Stimulated activated CD4-positive, alpha-beta T cell treated with anti-CD3 and anti-CD28 coated beads, Interleukin-1b, Interleukin-23, amount 100 ng/mL, for 1 hour (primary cell): ENCODE measurements at places on chromosomes 7 and 10.

DNA sequence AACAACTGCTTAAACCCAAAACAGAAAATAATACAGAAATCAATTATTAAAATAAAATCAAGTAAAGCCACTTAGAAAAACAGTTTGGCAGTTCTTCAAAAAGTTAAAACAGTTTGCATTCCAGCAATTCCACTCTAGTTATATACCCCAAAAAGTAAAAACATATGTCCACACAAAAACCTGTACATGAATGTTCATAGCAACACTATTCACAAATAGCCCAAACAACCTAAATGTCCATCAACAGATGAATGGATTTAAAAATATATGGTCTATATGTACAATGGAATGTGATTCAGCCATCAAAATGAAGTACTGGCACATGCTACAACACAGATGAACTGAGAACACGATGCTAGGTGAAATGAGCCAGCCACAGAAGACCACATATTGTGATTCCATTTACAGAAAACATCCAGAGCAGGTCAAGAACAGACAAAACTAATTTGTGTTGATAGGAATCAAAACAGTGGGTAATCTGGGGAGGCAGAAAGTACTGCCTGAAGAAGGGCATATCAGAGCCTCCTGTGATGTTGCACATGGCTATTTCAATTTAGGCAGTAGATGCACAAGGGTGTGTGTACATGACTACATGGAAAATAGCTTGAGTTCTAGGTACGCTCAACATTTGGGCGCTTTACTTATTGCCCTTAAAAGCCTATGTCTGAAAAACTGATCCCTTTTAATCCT lies 66.3 kb downstream of the CYTH3 start:
- no peak for DNase-seq

DNA sequence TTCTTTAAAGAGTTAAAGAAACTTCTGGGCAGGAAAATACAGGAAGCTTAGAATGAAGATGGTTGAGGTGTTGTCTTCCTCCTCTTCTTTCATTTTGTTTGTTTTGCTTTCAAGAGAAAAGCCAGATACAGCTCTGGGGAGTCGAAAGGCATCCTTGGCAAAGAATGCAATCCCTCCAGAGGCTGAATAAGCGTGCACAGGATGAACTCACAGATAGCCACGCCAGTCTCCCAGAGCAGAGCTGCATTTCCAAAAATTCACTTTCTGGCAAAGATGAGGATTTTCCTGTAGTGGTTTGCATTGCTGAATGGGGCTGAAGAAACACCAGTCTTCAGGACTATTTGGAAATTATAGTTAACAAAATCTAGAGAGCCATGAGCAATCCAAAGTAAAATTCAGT lies 336.4 kb downstream of the NRG3 start:
- no peak for DNase-seq

DNA sequence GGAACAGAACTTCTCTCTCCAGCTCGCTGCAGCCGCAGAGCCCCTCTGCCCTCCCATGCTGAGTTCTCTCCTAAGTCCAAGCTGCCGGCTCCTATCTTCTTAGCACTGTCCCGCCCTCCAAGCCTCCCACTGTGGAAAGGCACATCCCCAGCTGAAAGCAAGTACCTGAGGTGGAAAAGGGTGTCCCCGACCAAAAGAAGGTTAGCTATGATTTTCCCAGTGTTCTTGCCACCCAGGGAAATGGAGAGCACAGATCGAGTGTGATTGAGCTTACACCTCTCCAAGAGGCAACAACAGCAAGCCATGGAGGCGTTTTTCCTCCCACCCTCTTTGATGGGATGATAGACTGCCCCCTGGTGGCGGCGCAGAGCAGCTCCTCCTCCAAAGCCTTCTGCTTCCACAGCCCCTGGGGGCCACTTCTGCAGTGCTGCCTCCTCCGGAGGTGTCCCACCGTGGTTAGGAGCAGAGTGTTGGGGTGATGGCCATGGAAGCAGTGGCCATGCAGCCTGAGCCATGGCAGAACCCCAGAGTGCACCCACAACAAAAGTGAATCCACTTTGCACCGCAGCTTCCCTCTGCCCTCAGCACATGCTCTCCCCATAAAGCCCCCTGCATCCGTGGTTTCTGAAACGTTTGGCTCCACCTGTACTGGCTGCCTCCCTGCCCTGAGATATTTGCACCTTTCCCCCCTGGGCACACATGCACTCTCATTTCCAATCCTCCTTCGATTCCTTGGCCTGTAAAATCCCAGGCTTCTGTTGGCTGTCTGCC lies 143.1 kb upstream of the STK17A start:
- peak; percentile 30 for DNase-seq

DNA sequence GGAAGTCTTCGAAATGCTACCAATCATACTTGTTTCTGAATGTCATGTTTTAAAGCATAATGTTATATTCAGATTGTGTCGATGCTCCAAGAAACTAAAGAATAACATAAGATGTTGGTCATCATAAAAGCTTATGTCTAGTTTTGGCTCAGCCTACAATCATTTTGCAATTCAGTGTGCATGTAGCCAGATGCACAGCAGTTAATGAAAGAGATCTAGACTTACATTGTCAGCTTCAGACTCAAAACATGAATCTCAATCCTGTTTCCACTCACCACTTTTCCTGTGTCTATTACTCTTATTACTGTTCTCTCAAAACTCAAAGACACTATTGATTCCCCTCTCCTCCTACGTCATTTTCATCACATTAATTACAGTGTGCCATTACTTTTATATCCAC lies 21.4 kb downstream of the TMEM196 start:
- no peak for DNase-seq

- no peak for DNase-seq
Observed at GRCh38 chr10:122490268-122490667, 28.9 kb downstream of the HTRA1 start.

DNA sequence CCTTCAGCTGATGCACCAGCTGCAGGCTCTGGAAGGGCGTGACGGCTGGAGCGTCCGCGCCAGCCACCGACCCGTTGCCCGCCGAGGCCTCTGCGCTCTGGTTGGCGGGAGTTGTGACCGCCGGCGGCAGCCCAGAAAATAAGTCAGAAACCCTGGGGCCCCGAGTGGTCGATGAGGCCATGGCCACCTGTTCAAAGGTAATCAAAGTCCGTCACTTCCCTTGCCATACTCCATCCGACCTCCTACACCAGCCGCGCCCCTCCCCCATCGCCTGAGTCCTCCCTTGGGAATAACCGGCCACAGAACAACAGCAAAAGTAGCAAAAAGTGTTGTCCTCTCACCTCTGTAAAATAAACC lies 406 bp downstream of the PRLHR start:
- DNase-seq: no peak

GRCh38 chr10:77593771-77594470 lies 43.7 kb downstream of the KCNMA1 start:
- DNase-seq: no peak

DNA sequence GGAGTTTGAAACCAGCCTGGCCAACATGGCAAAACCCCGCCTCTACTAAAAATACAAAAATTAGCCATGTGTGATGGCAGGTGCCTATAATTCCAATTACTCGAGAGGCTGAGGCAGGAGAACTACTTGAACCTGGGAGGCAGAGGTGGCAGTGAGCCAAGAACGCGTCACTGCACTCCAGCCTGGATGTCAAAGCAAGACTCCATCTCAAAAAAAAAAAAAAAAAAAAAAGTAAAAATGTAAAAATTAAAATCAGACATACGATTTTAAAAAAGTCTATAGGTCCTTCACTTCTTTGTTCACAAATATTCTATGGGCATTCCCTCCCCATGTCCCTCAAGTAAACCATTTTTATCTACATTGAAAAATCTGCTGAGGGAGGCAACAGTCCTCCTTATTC lies 34.9 kb upstream of the TLL2 start:
- DNase-seq: no peak

DNA sequence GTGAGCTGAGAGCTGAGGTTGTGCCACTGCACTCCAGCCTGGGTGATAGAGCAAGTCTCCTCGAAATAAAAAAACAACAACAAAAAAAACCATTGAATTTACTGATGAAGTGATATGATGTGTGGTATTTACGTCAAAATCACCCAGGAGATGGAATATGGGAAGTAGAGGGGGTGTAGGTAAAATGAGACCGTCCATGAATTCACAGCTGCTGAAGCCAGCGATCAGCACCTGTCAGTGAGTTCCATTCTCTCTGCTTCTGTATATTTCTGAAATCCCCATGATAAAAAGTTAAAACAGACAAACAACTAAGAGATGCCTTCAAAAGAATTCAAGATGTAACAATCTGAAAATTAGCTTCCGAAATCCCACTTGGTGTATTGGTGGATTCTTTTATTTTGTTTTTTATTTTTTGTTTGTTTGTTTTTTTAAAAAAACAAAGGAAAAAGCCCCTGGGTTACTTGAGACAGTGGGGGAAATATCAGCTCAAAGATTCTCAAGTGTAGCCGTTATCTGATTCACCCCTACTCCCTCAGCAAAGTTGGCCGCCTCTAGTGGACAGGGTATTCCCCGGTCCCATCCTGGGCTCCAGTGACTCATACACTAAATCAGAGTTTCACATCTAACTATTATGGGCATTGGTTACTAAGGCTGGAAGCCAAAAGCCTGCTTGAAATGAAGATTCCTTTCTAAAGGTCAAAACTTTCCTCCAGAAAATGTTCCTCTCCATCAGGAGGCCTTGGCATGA lies 76.4 kb downstream of the MAP3K8 start:
- no peak for DNase-seq

DNA sequence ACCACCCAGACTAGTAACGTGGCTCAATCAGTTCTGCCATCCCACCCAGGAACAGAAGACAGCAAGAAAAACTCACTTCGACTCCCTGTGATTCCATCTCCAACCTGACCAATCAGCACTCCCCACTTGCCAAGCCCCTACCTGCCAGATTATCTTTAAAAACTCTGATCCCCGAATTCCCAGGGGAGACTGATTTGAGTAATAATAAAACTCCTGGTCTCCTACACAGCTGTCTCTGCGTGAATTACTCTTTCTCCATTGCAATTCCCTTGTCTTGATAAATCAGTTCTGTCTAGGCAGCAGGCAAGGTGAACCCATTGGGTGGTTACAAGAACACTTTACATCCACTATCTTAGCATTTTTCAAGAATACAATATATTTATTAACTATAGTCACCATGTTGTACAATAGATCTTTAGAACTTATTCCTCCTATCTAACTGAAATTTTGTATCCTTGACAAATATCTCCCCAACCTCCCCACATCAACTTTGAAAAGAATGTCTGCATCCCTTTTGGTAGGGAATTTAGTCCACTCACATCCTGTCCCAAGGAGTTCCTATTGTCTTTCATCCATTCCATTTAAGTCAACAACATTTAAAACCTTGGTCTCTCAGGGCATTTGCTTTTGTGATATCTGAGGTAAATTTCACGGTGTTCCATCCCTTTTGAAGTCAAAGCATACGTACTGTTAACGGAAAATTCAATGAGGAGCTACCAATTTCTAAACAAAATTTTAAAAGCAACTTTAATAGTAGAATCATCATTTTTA lies 163.7 kb downstream of the MACC1 start:
- no peak for DNase-seq

GRCh38 chr10:125163803-125164202 lies 3.4 kb upstream of the CTBP2 start:
- DNase-seq: no peak

GRCh38 chr7:116957874-116958273 lies 4.6 kb downstream of the ST7 start:
- DNase-seq: no peak

DNA sequence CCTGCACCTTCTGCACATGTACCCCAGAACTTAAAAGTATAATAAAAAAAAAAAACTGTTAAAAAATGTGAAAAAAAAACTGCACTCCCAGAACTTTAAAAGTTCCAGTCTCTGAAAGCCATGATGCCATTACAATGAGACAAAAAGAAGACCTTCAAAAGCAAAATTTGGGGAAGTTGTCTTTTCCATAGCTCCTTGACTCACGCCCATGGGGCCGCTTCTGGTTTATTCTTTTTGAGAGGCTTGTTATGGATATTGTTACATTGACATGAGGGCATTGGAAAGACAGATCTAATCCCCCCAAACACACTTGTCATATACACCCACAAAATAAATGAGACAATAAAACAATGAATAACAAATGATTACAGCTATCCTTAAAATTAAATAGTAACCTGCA lies 798 bp downstream of the BLNK start:
- no peak for DNase-seq

DNA sequence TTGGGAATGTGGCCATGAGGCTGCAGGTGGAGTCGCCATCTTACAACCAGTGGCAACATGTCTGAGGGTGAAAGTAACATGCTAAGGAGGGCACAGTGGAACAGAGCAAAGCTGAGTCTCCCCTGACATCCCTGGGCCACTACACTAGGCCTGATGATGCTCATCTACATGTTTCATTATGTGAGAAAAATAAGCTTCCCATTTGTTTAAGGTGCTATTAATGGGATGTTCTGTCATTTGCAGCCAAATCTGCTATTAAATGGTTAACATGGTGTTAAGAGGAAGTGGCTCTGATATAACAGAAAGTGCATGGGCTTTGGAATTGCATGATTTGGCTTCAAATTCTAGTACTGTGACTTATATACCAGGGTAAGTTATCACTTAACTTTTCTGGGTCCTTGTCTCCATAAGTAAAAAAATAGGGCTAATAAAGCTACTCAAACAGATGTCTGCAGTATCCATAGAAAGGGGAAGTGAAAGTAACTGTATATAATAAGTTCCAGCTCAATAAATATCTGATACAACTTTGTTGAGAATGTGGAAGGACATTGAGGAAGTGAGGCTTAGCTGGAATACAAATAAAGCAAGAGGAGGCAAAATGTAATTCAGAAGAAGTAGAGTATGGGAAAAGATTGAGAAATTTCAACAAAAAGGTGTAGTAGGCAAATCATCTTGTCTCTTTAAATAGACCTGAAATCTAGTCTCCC lies 158.9 kb downstream of the RTKN2 start:
- DNase-seq: no peak

GRCh38 chr7:43377196-43377960 lies 205.5 kb upstream of the STK17A start:
- no peak for DNase-seq

DNA sequence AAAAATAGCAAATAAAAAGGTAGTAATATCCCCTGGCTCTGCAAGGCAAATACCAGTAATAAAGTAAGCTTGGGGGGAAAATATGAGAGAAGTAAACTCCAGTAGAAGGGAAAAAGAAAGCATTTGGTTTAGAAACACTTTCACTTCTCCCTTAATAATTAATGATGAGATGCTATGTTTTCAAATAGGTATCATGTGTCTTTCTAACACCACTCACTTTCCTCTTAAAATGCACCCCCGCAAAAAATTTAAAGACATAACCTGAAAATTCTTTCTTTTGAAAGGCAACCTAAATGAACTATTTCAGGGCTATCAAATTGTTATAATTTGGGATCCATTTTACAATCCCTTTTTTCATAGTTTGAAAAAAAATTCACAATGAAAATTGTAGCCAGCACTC lies 240.3 kb downstream of the SNX10 start:
- DNase-seq: no peak

DNA sequence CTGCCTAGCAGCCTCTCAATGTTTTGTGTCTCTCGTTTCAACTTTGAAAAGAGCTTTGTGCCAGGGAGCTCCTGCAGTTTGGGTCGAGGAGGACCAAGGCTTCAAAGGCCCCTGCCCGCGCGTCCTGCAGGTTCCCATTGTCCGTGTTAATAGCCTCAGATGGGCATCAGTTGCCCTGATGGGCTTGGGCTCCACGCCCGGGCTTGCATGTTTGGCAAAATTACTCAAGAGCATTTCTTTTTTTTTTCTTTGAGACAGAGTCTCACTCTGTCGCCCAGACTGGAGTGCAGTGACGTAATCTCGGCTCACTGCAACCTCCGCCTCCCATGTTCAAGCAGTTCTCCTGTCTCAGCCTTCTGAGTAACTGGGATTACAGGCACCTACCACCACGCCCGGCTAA lies 636.6 kb downstream of the SDK1 start:
- DNase-seq: no peak
